ENCODE measurements at places on chromosomes 1 and 21.
A peak's percentile ranks its signal among the peaks of the same experiment; 100 is the strongest.

DNA sequence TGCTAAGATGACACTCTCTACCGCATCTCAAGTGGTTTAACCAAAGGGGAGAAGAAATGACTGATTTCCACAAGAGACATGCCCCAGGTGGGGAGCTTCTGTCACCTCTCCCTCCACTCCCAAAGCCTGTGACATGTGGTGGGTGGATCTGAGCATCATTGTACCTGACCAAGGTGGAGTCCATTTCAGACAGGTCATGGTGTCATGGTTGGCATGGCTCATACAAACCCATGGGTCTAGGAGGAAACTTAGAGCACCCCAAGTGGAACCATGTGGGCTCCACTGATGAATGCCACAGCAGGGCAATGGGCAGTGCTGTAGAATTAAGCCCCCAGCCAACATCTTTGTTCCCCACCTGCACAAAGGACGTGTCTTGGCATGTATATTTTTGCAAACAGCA is 131.5 kb upstream of the EDN2 start:
- DNase-seq = no peak

- DNase-seq = no peak
Measured at GRCh38 chr1:207318072-207318619, 3.3 kb upstream of the CD55 start.

GRCh38 chr1:3441410-3441847 is 13.0 kb upstream of the ARHGEF16 start:
- no peak for DNase-seq

DNA sequence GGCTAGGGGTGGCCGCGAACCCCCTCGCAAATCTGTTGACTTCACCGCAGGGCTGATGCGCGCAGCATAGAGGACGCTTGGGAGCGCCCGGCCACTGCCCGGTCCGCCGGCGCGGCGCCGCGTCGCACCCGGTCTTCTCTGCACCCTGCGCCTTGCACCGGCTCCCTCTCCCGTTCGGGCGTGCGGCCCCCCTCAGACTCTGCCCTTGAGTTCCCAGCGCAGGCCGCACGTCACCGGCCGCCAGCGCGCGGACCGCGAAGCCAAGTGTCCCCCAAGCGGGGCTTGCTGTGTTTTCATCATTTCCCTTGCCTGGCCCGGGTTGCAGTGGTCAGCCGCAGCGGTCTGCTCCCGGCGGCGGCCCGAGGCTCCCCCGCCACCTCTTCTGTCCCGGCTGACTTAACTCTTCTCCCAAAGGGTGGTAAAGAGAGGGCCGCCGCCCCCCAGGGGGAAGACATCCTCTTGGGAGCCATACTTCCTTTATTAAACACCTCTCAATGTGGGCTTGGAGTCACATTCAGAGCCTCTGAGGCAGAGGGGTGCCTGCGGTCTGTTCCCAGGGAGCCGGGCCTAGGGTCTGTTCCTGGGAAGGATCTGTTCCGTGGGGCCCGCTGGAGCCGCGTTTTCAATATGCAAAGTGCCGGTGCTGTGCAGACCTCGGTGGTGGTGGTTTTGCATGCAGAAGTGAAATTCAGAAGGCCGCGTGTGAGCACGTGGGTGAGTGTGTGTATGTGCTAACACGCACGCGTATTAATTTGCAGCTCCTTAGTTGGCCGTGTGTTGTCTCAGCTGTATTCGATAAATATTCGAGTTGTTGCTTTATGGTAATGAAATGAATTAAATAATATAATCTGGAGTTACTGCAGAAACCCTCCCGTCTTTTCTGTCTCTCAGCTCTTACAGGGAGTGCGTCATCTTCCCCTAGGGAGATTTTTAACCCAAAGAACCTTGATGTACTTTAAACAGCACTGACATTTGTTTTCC is 17.6 kb downstream of the PBX1 start:
- DNase-seq = peak; percentile 68

DNA sequence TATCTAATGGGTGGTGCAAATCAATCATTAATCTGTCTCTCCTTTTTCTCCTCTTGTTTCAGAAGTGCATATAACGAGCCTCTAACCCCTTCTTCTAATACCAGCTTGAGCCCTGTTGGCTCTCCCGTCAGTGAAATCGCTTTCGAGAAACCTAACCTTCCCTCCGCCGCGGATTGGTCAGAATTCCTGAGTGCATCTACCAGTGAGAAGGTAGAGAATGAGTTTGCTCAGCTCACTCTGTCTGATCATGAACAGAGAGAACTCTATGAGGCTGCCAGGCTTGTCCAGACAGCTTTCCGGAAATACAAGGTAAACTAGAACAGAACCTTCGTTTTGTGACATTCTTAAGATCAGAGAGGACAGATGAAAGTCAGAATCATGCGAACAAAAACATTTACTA is 25.3 kb upstream of the VAMP3 start:
- no peak for DNase-seq

All from left forelimb (tissue), 1 donor.